ENCODE measurements at places on chromosomes 1 and 21. TPM values are rescaled to one million over a fixed set of nuclear protein-coding genes. Genes with fewer than 3 reads are reported as not detected.

RGS13 gene
- not detected for total RNA-seq

CLCA2 gene
- total RNA-seq = 0.08 TPM

ARHGAP30 gene
- not detected for total RNA-seq

CHIA gene
- not detected for total RNA-seq

TMEM35B gene
- 22.7 TPM for total RNA-seq

SPRR2A gene
- not detected for total RNA-seq

IFNLR1 gene
- total RNA-seq = not detected

TNNI3K gene
- total RNA-seq = 0.64 TPM

COL11A1 gene
- total RNA-seq = 0.26 TPM

TBCE gene
- total RNA-seq = 29.4 TPM

DPYD gene
- total RNA-seq = not detected

CYYR1 gene
- not detected for total RNA-seq

CD84 gene
- not detected for total RNA-seq

TCEA3 gene
- total RNA-seq = not detected

OR2T33 gene
- total RNA-seq = not detected

NTMT2 gene
- total RNA-seq = not detected

DISP3 gene
- 0.08 TPM for total RNA-seq

MMEL1 gene
- not detected for total RNA-seq

KHDC4 gene
- 32.1 TPM for total RNA-seq

CYP4Z1 gene
- not detected for total RNA-seq

MR1 gene
- total RNA-seq = 12.4 TPM

TAS1R3 gene
- not detected for total RNA-seq

PTCH2 gene
- 0.03 TPM for total RNA-seq

CD52 gene
- not detected for total RNA-seq

HSD3B2 gene
- 1.1 TPM for total RNA-seq

PRKCZ gene
- 19.8 TPM for total RNA-seq

IRF6 gene
- total RNA-seq = not detected

CD5L gene
- total RNA-seq = 0.61 TPM

COL9A2 gene
- total RNA-seq = 0.63 TPM

RALGPS2 gene
- 14.7 TPM for total RNA-seq

CLCA4 gene
- total RNA-seq = not detected

ZNF670 gene
- total RNA-seq = 5.4 TPM

PCAT6 gene
- total RNA-seq = not detected

IVL gene
- total RNA-seq = not detected

ATAD3C gene
- 0.05 TPM for total RNA-seq

GJB3 gene
- not detected for total RNA-seq

FMO2 gene
- not detected for total RNA-seq

ATP1A2 gene
- not detected for total RNA-seq

AHCYL1 gene
- 68.3 TPM for total RNA-seq

AKR7A3 gene
- total RNA-seq = 0.21 TPM

MTF2 gene
- total RNA-seq = 19.2 TPM

PTPRC gene
- total RNA-seq = 0.35 TPM

PGLYRP3 gene
- not detected for total RNA-seq

ESRRG gene
- total RNA-seq = 0.90 TPM

C1QTNF12 gene
- total RNA-seq = not detected

LRP8 gene
- 25.6 TPM for total RNA-seq

SYT14 gene
- total RNA-seq = 14.7 TPM

EYA3 gene
- 20.9 TPM for total RNA-seq

MCOLN2 gene
- total RNA-seq = 19.3 TPM

PRAMEF9 gene
- total RNA-seq = not detected

MPL gene
- not detected for total RNA-seq

S100A8 gene
- total RNA-seq = not detected

Measured in SK-MEL-5 (cell line).